HT-29 (cell line): ENCODE measurements at places on chromosomes 3 and 15. TPM values are rescaled to one million over a fixed set of nuclear protein-coding genes. Genes with fewer than 3 reads are reported as not detected.
A peak's percentile ranks its signal among the peaks of the same experiment; 100 is the strongest.

GRCh38 chr3:81198216-81198615 is 563.2 kb downstream of the GBE1 start:
- DNase-seq, result no peak

GRCh38 chr15:52559575-52559974 is 9.3 kb downstream of the ARPP19 start:
- no peak for DNase-seq

DNA sequence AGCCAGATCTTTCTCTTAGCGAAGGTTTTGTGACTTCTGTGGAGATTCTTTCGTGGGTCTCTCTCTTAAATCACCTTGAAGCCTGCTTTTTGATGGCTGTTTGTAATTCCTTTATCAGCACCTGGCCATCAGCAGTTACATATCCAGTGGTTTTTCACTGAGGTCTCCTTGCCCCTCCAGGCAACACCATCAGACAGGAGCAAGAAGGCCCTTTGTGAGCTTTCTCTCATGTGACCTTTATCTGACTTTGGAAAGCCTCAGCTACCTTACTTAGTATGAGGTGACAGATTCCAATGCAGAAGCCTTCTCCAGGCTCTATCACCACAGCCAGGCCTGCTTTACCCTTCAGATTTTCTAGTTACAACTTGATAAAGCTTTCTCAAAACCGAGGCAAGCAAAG is 30.0 kb upstream of the P3H2 start:
- no peak for DNase-seq

DNA sequence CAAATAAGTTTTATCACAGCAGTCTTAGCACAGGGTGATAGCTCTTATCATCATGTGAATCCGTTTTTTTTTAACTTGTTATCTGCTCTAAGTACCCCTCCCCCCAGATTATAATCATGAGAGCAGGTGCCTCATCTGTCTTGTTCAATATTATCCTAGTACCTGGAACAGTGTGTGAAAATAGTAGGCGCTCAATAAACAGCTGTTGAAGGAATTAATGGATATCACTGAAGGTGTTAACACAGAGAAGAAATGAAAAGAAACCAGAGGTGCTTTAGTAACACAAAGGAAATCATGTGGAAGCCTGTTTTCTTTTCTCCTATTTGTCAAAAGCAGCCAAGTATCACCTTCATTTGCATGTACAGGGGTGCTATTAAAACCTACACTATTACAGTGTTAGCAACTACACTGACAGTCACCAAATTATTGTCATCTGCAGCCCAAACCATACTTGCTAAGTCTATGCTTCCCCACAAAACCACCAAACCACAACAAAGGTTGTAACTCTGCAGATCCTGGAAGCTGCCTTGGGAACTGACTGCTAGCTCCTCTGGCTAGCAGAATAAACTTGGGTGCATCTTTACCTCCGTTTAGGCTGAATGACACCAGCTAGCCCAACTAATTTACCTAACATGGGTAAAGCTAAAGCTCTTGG is 2.9 kb downstream of the XPC start:
- DNase-seq, result no peak

- no peak for DNase-seq
These were observed 168.4 kb downstream of the TUSC7 start for GRCh38 chr3:116877968-116878367.

GRCh38 chr3:39106851-39107387 is 508 bp downstream of the GORASP1 start:
- DNase-seq, result peak; percentile 50

DNA sequence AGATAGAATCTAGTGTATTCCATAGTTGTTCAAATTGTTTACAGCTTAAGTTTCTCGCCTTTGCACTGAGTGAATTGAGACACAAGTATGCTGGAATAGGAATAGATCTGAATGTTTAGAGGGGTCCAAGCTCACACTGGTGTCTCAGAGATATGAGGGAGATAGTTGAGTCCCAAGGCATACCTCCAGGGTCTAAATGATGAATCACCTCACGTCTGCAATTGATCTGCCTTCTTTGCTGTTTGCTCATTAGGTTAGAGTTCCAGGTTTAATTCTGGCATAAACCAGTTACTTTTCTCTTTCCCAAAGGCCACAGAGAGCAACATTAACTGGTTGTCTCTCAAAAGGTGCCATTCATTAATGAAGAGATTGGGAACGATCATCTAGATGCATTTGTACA is 106.3 kb upstream of the MME start:
- no peak for DNase-seq

GRCh38 chr15:53307952-53308624 is 451.4 kb downstream of the WDR72 start:
- DNase-seq, result no peak

GRCh38 chr3:52126500-52126899 is 27.7 kb downstream of the POC1A start:
- DNase-seq, result no peak

GRCh38 chr15:85692873-85693272 is 101.9 kb downstream of the KLHL25 start:
- DNase-seq, result no peak

GRCh38 chr15:61175024-61175423 is 54.1 kb downstream of the RORA start:
- no peak for DNase-seq

DNA sequence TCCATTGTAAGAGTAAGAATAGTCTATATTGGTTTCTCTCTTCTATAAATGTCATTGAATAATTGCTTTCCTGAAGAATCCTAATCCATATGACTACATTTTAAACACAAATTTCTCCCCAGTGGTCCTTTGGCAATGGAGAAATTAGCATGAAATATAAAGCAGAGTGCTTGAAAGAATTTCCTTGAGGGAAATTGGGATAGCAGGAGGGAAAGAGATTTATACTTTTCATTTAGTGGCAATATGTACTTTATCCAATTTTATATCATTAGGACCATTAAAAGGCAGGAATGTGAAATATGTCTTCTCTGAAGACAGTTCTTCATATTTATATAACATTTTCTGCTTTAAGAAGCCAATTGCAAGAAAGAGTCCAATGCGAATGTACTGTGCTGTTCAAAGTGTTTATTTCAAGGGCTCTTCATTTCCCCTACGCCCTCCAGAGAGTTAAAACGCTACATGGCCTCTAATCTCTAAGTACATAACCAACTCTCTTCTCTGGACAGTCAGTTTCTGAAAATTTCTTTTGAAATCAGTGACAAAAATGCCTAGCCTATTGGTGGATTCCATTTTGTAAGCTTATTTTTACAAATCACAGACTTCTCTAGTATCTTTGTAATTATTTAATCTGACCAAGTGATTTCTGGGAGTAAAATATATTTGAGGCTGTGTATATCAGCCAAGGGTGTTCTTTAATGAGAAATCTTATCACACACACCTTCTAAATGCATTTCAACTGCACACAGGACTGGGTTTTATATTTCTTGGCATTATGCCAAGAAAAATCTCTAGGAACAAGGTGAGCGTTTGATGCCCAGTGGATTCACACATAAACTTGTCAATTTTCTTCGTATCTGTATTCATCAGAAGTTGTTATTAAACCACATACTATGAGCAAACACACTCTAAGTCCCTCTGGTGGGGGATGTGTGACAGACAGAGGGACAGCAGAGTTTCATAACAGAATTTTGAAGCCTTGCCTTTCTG is 51.2 kb downstream of the KCNAB1 start:
- peak; percentile 20 for DNase-seq

The GABRR3 gene
- total RNA-seq, result not detected in 2 replicates

The SNURF gene
- total RNA-seq, result not detected in 2 replicates

The C3orf22 gene
- not detected in 2 replicates for total RNA-seq

The TMC3 gene
- total RNA-seq, result not detected in 2 replicates

The SERPINI1 gene
- total RNA-seq, result 0.38 and 0.42 TPM in 2 replicates
